Keratinocyte (primary cell): ENCODE measurements at places on chromosomes 13 and 19.

GRCh38 chr13:49610176-49610575, 18.1 kb upstream of the ARL11 start:
- DNase-seq: no peak

- DNase-seq: no peak
Observed at GRCh38 chr19:55549500-55550320, 4.4 kb upstream of the SBK3 start.

DNA sequence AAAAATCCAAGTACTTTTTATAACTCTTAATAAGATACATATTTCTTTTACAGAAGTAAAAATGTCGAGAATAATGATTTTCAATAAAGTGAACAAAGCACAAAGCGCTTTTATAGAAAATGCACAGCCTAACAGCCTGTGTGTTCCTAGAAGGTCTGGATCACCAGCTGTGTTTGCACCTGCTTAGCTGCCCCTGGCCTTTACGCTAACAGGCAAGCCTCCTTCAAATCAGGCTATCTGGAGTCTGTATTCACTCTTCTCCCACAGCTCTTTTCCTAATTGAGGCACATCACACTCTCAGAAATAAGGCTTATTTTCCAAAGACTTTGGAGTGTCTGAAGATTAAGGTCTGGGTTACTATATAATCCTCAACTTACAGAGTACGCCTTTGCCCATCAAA, 183.1 kb downstream of the LHFPL6 start:
- no peak for DNase-seq

- no peak for DNase-seq
Observed at GRCh38 chr19:5792224-5792623, 1.3 kb upstream of the DUS3L start.

GRCh38 chr19:32343550-32344262, 1.7 kb upstream of the ZNF507 start:
- no peak for DNase-seq

DNA sequence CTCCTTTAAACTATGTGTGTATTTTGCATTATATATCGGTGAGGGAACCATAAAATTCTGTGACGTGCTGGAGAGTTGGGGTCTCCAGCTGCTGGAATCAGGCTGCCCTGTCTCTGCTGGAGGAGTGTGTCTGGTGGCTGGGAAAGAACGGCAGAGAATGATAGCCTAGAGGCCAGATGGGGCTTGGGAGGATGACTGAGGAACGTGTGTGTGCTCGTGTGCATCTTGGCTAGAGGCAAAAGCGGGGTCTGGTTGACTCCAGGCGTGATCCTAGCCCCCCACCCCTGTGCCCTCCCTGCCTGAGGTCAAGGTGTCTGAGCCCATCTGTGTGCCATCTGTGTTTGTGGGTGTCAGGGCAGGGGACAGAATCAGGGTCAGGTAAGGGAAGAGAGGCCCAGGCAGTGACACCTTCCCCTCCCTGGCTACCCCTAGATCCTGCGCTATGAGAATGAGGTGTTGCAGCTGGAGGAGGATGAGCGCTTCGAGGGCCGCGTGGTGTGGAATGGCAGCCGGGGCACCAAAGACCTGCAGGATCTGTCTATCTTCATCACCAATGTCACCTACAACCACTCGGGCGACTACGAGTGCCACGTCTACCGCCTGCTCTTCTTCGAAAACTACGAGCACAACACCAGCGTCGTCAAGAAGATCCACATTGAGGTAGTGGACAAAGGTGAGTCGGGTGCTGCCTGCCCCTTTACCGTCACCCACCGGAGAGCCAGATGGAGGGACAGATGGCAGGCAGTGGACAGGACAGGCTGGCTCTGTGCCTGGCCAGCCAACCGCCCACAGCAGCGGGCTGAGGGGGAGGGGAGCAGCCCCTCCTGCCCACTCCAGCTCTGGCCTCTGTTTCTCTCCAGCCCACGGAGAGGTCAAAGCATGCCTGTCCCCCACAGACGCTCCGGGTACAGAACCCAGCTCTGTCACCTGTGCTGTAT, 3.1 kb downstream of the SCN1B start:
- DNase-seq: no peak

DNA sequence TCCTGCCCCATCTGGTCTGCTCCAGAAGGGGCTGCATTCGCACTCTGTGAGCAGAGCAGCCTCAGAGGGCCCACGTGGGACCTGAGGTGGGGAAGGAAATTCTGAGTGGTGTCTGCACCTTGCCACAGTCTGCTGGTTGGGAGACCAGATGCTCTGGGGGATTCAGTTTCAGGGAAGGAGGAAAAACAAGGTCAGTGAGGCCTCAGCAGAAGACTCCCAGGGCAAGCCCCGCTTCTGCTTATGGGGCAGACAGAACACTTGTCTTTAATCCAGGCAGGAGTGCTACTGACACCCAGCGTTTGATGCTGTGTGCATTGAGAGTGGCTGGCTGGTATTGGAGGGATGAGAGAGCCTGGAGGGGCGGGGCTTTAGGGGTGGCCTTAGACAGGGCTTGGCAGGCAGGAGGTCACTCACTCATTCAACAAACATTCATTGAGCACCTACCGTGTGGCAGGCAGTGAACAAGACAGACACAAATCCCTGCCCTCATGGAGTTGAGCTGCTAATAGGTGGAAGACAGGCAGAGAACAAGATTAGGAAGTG, 4.9 kb upstream of the CLEC17A start:
- no peak for DNase-seq

- DNase-seq: no peak
Observed at GRCh38 chr13:98697791-98698190, 54.7 kb downstream of the SLC15A1 start.

- DNase-seq: no peak
Observed at GRCh38 chr13:99640260-99640659, 139.0 kb downstream of the TM9SF2 start.

- DNase-seq: no peak
Observed at GRCh38 chr13:110433014-110433413, 125.9 kb downstream of the COL4A2 start.

- no peak for DNase-seq
Observed at GRCh38 chr13:65112531-65112941, 2117.6 kb downstream of the PCDH9 start.

DNA sequence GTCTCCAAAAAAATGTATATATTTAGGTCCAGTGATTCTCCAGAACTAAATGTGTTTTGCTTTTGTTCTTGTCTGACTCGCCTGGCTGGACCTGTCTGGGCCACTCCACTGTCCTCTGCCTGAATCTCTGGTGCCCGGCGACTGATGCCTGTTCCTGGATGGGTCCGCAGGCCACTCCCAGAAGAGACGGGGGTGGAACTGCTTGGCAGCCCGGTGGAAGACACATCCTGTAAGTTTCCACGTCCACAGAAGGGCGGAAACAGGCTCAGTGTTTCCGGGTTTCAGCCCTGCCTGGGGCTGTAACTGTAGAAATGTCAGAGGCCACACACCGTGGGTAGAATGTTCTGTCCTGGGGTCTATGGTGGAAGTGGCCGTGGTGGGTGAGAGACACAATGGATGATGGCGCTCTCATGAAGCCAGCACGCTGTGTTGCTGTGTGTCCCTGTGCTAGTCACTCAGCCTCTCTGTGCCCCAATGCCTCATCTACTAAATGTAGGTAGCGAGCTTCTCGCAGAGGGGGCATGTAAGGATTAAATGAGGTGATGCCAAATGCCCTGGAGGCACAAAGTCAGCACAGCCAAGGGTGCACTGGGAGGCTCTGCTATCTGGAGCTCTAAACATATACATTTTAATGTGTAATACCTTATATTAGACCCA, 22.0 kb downstream of the ATCAY start:
- no peak for DNase-seq

GRCh38 chr13:76667551-76667950, 218.7 kb downstream of the KCTD12 start:
- DNase-seq: no peak

GRCh38 chr13:75897386-75897785, 261.3 kb downstream of the LMO7 start:
- no peak for DNase-seq

DNA sequence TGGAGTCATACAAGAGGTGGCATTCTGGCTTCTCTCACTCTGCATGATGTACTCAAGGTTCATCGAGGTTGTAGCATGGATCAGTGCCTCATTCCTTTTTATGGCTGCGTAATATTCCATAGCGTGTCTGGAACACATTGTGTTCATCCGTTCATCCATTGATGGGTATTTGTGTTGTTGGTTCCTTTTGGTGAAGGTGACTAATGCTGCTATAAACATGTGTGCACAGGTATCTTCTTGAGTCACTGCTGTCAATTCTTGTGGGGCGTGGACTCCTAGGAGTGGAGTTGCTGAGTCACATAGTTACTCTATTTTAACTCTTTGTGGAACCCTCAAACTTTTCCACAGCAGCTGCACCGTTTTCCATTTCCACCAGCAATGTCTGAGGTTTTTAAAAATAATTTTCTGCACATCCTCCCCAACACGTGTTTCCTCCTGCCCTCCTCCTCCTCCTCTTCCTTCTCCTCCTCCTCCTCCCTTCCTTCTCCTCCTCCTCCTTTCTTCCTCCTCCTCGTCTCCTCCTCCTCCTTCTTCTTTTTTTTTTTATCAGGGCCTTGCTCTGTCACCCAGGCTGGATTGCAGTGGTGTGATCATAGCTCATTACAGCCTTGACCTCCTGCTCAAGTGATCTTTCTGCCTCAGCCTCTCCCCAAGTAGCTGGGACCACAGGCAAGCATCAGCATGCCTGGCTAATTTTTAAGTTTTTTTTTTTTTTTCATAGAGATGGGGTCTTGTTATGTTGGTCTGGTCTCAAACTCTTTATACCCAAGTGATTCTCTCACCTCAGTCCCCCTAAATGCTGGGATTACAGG, 2.0 kb upstream of the TMEM221 start:
- peak; percentile 96 for DNase-seq

GRCh38 chr19:14632286-14632685, 42.4 kb downstream of the ADGRE3 start:
- no peak for DNase-seq

- no peak for DNase-seq
Observed at GRCh38 chr13:76397413-76397812, 488.8 kb downstream of the KCTD12 start.

DNA sequence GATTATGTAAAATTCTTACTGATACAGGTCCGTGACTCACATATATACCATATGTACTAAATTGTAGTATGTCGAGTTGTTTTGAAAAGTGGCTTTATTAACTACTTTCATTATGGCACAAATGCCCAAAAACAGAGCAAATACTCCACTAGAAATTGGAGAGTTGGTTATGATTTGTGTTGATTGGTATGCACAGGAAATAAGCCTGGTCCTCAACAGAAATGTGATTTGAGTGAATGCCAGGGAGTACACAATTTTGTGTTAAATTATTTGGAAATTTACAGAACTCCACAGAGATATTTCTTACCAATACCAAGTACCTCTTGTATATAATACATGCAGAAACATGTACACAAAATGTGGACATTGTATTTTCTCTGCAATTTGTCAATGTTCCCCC, 676.7 kb downstream of the PCDH9 start:
- no peak for DNase-seq

DNA sequence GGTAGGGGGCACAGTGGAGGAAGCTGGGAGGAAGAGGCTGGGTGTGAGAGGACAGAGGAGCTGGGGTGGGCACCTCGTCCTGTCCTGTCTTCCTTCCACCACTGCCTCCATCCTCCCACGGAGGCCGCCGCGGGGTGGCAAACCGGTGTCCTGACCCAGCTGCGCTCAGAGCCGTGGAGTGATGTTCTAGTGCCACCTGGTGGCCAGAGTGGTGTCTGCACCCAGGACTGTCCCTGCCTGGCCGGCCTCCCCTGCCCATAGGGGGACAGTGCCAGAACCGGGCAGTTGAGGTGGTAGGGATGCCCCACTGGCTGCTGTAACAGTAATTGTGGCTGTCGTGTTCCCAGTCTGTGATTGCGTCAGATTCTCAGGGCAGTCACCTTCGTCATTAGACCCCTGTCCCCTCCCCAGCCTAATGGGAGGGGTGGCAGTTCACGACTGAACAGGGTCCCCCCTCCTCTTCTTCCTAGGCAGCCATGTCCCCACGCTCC, 11.1 kb upstream of the ARRDC2 start:
- no peak for DNase-seq

DNA sequence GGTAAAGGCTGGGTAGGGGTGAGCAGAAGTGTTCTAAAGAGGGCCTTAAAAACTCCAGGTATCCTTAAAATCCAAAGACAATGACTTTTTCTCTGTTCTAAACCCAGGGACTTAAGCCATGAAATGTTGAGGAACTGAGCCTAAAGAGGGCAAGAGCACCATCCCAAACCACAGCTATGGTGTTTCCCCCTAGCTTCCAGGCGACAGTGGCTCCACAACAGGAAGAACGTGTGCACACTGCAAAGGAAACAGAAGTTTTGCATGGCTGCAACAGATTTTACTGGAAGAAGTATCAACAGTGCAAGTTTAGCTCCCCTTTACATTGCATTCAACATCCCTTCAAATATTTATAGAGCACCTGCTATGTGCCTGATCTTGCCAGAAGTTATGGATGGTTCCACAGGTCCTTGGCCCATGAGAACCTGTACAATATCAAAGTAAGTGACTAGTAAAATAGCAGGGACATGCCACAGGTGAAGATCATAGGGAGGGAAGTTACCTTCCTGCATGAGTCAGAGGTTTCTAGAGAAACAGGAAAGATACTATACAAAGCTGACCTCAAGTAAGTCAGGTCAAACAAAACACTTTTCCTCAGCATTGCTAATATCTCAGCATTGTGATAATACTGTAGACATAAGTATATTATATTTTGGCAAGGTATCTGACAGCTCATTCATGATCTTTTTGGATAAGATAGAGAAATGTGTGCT, 8.4 kb upstream of the KCTD12 start:
- DNase-seq: no peak

- no peak for DNase-seq
Observed at GRCh38 chr19:32206065-32206464, 139.3 kb upstream of the ZNF507 start.

DNA sequence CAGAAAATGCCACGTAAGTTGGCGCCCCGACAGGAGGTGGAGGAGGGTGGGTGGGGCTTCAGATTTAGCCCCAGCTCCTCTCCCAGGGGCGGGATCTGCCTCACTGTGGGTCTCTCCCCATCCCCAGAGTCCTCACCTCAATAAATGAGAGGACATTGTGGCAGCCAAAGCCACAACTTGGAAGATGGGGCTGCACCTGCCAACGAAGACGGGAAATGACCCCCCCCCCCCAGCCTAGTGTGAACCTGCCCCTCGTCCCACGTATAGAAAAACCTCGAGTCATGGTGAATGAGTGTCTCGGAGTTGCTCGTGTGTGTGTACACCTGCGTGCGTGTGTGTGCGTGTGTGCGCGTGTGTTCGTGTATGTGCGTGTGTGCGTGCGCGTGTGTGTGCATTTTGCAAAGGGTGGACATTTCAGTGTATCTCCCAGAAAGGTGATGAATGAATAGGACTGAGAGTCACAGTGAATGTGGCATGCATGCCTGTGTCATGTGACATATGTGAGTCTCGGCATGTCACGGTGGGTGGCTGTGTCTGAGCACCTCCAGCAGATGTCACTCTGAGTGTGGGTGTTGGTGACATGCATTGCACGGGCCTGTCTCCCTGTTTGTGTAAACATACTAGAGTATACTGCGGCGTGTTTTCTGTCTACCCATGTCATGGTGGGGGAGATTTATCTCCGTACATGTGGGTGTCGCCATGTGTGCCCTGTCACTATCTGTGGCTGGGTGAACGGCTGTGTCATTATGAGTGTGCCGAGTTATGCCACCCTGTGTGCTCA, 1.5 kb upstream of the TRAPPC5 start:
- no peak for DNase-seq
